ENCODE measurements at places on chromosomes 5 and 9. TPM values are rescaled to one million over a fixed set of nuclear protein-coding genes. Genes with fewer than 3 reads are reported as not detected.

DNA sequence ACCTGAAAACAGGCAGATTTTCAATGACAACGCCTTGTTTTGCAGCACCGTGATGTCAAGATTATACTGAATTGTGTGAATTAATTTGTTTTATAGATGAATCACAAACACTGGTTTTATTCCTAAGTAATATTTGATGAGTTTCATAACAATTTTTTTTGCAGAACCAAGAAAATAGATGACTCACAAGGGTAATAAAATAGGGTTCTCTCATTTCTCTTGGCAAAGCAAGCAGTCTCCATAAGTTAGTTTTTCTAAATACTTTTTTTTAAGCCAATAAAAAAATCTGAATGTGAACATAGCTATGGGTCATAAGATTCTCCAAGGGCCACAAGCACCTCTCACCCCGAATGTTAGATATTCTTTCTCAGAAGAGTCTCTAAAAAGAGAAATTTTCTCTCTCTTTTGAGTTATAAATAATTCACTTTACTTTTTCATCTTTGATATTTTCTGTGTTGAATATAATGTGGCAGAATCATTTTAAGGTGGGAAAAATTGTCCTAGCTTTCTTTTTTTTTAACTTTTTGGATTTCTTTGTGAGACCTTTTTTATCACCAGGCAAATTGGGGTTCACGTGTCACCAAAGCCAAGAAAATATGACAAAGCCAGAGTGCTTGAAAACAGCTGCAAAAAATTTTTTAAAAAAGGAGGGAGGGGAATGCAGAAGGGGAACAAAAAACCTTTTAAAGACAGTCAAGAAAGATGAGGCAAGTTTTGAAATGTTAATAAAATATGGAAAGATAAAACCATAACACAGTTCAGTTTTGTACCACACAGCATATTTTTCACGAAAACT lies 174.6 kb upstream of the DAPK1 start:
- no peak for DNase-seq
- no peaks in the 10 kb centered on the region for H3K27me3 ChIP-seq
- H3K27ac ChIP-seq = no peak overlapping the region
- no peaks in the 10 kb centered on the region for H3K4me1 ChIP-seq
- no peak overlapping the region for H3K4me3 ChIP-seq
- H3K36me3 ChIP-seq = no peaks in the 10 kb centered on the region

- no peak overlapping the region for H3K27ac ChIP-seq
- H3K27me3 ChIP-seq = no peaks in the 10 kb centered on the region
- H3K36me3 ChIP-seq = no peaks in the 10 kb centered on the region
- no peak for DNase-seq
Measured at GRCh38 chr5:103260951-103261350, 2.4 kb downstream of the MACIR start.

GRCh38 chr9:98775831-98776441 lies 20.4 kb downstream of the ANKS6 start:
- H3K4me3 ChIP-seq = no peak overlapping the region
- H3K36me3 ChIP-seq = peaks cover 56% of the 10 kb centered on the region
- no peaks in the 10 kb centered on the region for H3K27me3 ChIP-seq
- no peak overlapping the region for H3K27ac ChIP-seq
- peak; percentile 94 for DNase-seq
- peaks cover 9% of the 10 kb centered on the region for H3K4me1 ChIP-seq

Gene TBCA
- total RNA-seq = 138 TPM

DNA sequence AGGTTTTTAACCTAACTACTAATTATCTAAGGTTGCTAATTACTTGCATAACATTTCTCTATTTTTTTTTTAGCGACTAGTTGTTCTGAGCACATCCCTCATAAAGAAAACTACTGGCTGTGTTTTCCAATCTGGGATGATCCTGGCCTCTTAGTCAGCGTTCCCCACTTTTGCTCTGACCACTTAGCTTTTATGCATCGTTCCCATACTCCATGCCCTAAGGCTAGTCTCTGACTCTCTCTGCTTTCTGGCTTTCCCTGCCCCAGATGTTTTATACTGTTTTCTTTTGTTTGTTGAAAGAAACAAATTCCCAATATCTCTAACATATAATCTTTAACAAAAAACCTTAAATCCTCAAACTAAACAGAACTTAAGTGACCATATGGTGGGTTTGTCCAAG lies 217.9 kb downstream of the SPATA31D1 start:
- no peaks in the 10 kb centered on the region for H3K4me1 ChIP-seq
- no peak for DNase-seq
- H3K36me3 ChIP-seq = no peaks in the 10 kb centered on the region
- H3K4me3 ChIP-seq = no peak overlapping the region
- no peaks in the 10 kb centered on the region for H3K27me3 ChIP-seq

All from spinal cord (tissue), 10 donors.